ENCODE measurements at places on chromosomes 7 and 10.

DNA sequence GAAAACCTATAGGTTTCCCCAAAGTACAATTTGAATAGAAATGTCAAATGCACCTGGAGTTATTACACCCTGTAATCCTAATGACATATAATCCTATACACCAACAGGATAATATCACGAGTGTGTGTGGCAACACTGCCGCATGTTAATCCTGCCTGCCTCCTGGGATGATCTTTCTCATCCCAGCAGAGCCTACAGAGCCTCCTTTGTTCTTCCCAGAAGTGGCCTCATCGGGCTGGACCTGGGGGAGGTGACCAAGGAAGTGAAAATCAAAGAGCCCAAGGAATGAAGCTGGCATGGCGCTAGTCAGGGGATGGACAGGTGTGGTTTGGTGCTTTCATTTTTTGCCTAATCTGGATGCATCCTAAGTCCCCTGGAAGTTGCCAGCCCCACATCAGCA is 29.5 kb upstream of the LEP start:
- DNase-seq, result no peak

GRCh38 chr7:18475488-18475887 is 20.1 kb upstream of the HDAC9 start:
- peak; percentile 57 for DNase-seq

DNA sequence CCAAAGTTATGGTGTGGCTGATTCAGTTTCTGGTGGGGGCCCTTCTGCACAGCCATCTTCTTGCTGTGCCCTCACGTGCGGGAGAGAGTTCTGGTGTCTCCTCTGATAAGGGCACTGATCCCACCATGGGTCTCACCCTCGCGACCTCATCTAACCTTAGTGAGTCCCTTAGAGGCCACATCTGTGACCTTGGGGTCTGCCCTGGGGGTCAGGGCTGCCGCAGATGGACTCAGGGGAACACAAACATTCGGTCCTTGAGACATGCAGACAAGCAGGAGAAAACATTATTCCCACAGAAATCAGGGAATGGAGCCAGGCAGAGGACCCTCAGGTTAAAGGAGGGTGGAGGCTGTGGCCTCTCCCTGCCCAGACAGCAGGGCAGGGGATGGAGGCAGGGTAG is 177.9 kb downstream of the DNAJB6 start:
- DNase-seq, result no peak

GRCh38 chr7:130309986-130310385 is 17.0 kb downstream of the CPA4 start:
- no peak for DNase-seq

- no peak for DNase-seq
These were observed 746.0 kb upstream of the POT1 start for GRCh38 chr7:125675640-125676039.

GRCh38 chr7:113209449-113210203 is 91.3 kb upstream of the SMIM30 start:
- DNase-seq, result no peak

DNA sequence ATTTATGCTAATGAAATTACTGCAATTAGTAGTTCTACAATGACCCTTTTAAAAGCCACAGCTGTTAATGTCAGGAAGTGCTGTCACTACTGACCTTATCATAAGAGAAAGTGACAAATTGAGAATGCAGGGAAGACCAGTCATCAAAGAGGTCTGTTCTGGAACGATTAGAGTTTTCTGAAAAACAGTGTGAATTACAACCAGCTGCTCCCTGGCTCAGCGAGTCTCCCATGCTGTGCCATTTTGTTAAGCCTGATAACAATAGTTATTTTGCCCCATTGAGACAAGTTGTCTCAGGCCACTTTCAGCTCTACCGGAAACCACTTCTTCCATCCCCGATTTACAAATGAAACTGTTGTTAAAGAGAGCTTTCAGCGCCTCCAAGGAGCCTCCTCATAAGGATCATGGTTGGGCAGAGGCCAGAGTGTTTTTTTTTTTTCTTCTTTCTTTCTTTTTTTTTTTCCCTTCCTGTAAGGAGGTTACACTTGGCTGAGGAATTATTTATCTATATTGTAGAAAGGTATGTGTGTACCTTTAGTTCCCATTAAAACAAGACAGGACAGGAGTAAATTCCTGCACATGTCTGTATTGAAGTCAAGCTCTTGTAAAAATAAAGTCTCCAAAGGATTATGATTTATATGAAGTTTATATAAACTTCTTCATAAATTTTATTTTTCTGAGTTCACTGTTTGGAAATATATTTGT is 173.6 kb downstream of the CDCA7L start:
- peak; percentile 79 for DNase-seq

- DNase-seq, result no peak
These were observed 25.2 kb downstream of the TRIM8 start for GRCh38 chr10:102669206-102670064.

DNA sequence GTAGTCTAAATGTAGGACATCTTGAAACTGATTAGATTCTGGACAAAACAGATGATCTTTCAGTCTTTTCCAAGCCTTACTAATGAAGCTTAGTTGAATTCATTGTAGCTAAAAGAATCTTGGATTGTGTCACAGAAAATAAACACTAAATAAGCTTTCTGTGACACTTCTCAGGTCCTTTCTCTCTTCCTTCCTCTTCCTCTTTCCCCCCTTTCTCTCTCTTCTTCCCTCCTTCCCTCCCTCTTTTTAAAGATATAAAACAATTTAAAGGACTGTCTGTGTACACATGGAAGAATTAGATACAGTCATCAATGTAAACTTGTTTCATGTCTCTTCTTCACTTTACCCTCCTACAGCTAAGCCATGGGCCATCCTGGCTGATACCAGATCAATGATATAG is 5.3 kb upstream of the COMMD3 start:
- DNase-seq, result no peak

DNA sequence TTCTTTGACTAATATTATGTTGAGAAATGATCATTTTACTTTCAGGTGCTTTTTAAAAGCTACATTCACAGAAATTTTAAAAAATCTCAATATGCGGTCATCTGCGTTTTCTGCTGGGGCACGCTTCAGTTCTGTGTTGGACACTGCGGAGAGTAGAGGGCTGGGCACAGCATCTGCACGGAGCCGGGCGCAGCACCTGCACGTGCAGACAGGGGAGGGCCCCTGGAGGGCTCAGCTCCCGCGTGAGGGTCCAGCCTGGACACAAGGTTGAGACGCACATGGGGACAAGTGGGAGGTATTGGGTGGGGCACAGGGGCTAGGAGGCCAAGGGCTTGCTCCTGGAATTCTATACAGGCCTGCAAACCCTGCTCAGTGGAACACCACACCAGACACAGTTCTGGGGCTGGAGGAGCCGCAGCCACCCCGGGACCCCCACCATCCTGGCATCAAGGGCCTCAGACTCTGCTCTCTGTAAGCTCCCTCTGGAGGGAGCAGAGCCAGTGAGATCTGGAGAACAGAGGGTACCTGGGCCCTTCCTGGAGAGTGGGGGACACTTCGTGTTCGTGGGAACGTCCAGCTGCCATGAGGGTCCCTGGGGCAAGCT is 20.4 kb upstream of the FAM20C start:
- no peak for DNase-seq

- no peak for DNase-seq
These were observed 2.9 kb upstream of the IFRD1 start for GRCh38 chr7:112447406-112447805.

DNA sequence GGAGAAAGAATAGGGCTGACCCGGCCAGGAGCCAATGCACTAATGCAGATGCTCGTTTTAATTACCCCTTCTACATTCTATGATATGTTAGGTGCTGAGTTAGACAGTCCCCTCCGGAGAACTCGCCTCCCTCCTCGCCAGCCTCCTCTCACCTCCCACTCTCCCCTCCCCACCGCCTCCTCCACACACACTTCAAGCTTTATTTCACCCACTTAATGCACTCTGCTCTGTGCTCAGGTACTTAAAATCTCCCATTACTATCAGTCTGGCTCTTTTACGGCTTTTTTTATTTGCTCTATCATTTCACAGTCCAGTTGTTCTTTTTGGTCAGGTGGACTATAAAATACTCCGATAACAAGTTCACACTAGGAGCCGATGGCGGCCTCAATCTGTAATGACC is 231.6 kb downstream of the TEX36 start:
- DNase-seq, result no peak

GRCh38 chr10:90741926-90742565 is 115.8 kb downstream of the HTR7 start:
- DNase-seq, result no peak

DNA sequence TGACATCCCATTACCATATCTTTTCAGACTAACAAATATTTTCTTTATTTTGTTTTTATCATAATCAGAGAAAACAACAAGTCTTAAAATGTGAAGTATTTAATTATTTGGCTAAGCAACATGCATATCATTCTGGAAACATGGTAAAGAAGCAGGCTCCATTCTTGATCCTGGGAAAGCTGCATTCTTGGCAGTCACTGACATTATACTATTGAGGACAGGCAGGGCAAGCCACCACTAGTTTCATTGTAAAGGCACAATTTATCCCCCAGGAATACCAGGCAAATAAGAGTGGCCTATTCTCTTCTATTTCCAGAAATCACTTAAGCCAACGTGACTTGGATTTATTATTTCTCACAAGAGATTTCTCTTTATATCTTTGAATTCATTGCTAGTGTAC is 153.8 kb upstream of the AKR1E2 start:
- no peak for DNase-seq

DNA sequence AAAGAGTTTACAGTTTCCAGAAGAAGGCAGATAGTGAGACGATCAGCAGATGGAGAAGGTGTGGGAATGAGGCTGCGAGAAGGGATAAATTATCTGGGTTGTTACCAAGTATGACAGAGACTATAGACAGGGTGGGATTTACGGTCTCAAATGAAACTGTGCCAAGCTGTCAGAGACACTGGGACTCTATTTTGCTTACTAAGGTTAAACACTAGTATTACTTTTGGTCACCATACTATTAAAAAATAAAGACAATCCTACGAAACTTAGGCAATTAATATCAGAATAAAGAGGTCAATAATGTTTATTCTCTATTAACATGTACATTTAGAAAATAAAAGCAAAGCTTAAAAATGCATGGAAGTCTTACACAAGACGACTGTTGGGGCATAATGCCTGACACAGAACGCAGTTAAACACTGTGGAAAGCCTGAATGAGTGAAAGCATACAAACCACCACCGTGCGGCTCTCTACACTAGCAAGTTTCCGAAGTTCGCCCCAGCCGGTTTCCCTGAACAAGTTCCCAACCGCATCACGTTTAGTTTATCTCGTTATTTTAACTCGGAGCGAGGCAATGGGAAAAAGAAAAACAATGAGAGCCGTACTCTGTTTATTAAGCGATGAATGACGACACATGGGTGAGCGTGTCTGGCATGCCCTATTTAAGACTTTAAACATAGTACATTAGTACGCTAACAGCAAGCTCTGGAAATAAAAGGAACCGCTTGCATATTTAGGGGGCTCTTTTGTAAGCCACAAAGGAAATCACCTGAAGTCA is 909 bp upstream of the CC2D2B start:
- DNase-seq, result peak; percentile 60

- no peak for DNase-seq
These were observed 108.7 kb upstream of the ADAM12 start for GRCh38 chr10:126496771-126497545.

GRCh38 chr7:67990003-67990402 is 993.4 kb downstream of the TYW1 start:
- no peak for DNase-seq

DNA sequence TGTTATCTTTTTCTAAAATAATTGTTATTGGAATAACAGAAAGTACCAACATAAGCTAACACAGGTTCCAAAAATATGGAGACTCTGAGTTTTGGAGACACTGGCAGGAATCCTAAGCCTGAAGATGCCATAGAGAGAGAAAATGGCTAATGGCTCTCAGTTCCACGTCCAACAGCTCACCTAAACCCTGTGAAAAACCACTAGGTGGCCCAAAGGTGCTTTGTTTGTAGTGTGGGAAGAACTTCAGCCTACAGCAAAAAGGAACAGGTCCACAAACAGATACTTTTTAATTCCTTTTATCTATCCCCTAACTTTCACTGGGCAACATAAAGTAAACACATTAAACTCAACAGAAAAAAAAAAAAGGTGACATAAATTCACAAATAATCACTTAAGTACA is 272.3 kb downstream of the SEMA3D start:
- DNase-seq, result peak; percentile 60

Data from NCI-H69 (cell line).